LHCN-M2 (cell line): ENCODE measurements at places on chromosomes 6 and 20.

DNA sequence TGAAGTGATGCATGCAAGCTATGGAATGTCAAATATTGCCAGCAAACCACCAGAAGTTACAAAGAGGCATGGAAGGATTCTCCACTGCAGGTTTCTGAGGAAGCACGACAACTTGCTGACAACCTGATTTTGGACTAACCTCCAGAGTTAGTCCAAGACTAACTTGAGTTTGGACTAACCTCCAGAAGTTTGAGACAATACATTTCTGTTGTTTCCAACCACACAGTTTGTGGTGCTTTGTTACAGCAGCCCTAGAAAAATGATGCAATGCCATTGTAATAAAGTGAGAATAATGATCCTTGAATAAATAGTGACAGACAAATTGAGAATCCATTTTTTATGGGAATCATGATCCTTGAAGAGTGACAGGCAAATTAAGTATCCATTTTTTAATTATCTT, 169.9 kb upstream of the HDDC2 start:
- DNase-seq = no peak

GRCh38 chr6:55882718-55883569, 7.6 kb upstream of the BMP5 start:
- DNase-seq = peak; percentile 67

- DNase-seq = no peak
Observed at GRCh38 chr6:21118216-21118780, 475.3 kb upstream of the SOX4 start.

DNA sequence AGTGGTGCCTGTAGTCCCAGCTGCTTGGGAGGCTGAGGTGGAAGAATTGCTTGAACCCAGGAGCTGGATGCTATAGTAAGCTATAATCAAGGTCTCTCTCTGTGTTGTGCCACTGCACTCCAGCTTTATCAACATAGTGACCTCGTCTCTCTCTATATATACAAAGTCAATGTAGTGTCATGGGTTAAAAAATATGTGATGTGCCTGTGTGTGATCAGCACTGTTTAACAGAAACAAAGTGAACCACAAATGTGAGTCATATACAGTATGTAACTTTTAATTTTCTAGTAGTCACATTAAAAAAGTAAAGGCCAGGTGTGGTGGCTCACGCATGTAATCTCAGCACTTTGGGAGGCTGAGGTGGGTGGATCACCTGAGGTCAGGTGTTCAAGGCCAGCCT, 85.3 kb upstream of the RNF24 start:
- peak; percentile 49 for DNase-seq

GRCh38 chr6:11921017-11921438, 91.1 kb upstream of the HIVEP1 start:
- peak; percentile 88 for DNase-seq

DNA sequence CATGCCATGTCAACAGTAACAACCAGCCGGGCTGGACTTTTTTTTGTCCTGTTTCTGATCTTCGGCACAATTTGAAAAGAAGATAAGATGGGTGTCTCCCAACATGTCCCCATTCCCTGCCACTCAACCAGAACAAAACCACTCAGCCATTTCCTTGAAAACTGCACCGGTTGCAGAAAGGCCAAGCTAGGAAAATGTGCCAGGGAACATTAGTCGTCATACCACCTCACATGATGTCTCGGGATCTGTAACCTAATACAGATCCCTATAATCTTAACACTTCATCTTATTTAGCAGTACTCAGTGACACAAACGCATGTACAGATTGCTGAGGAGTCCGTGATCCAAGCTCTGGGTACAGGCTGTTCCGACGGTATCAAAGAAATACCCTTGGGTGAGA, 46.5 kb downstream of the ALDH8A1 start:
- DNase-seq = no peak

- no peak for DNase-seq
Observed at GRCh38 chr6:142035890-142036289, 96.8 kb upstream of the GJE1 start.

- no peak for DNase-seq
Observed at GRCh38 chr20:18506744-18507143, 996 bp upstream of the SEC23B start.

DNA sequence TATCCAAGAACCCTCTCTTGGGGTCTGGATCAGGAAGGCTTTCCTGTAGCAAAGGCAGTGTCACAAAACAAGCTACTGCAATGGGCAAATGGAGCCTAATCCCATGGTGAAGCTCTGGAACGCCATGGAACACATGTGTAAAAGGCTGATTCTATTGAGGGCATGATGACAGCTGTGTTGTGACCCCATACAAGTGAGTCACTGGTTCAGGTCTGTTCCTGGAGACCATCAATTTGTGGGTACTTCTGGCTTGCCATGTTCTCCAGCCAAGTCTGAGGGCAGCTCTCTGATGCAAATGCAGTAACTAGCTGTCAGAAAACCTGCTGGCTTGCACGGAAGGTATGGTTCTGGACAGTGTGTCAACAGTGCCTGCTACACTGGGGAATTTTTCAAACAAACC, 33.3 kb upstream of the ECHDC1 start:
- DNase-seq = peak; percentile 92

GRCh38 chr6:157280157-157280556, 43.2 kb downstream of the TMEM242 start:
- no peak for DNase-seq

DNA sequence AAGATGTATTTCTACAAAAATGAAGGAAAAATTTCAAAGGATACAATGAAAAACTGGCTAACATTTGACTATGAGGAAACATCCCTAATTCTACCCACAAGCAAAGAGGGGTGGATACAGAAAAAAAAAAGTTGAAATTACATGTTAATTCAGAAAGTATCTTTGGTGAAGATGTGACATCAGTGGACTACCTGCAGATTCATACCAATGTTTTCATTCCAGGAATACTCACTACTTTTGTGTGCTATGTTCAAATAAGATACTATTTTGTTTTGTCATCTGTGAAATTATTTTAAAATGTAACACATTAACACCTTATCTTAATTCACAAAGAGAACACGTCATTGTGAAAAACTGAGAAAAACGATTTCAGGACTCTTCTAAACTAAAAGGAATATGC, 159.3 kb upstream of the SHLD1 start:
- no peak for DNase-seq

DNA sequence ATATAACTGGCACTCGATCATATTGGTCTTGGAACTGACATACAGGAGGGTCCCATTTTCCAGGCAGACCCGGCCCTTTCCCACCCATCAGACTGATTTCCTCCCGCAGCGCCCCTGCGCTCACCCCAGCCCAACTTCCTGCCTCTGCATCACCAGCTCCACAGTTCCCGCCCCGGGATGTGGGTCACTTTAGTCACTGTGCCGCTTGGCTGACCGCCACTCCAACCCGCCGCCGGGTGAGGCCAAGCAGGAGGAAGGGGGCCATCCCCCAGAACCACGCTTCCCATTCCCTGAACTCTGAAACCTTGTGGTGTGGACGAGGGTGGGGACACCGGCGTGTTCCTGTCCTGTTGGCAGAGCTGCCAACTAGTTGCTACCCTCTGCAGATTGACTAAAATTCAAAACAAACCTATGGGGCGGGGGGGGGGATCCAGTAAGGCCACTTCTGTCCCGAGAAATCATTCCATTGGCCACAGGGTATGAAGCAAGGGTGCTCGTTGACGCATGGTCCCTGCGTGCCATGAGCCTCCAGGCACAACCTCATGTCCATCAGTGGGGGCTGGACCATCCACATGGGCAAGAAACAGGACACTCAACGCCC, 12.3 kb downstream of the TGM2 start:
- peak; percentile 47 for DNase-seq

DNA sequence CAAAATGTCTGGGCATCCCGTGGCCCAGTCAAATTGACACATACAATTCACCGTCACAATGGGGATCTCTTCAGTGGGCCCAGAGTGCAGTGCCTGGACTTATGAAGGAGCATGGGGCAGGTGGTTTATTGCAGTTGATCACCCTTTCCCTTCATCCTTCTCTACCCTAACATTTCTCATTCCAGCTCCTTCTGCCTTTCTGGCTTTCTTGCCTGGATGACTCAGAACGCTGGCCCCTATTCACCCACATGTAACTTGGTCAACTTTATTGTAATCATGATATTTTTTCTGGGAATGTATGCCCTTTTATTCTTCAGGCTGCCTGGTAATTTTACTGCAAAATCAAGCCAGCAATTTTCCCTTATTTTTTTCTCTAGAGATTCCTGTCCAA, 179.9 kb upstream of the DTNBP1 start:
- no peak for DNase-seq

GRCh38 chr6:3748208-3749066, 3.1 kb downstream of the PXDC1 start:
- peak; percentile 87 for DNase-seq

DNA sequence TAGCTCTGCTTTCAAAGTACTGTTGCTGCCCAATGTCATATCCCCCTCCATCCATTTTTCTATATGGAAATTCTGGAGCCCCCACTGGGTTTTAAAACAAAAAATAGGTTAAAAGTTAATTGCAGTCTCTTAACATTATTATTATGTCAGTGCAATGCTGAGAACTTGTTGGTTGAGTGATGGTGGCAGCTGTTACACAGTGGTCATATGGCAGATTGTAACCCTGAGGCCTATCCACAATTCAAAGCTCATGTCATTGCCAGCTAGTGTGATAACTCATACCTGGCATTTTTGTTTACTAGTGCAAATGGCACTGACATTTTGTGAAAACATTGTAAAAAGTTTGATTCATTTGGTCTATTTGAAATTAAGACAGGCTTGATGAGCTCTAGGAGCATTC, 305.7 kb upstream of the FLRT3 start:
- DNase-seq = peak; percentile 56

- no peak for DNase-seq
Observed at GRCh38 chr6:98323605-98324004, 510.8 kb upstream of the POU3F2 start.

DNA sequence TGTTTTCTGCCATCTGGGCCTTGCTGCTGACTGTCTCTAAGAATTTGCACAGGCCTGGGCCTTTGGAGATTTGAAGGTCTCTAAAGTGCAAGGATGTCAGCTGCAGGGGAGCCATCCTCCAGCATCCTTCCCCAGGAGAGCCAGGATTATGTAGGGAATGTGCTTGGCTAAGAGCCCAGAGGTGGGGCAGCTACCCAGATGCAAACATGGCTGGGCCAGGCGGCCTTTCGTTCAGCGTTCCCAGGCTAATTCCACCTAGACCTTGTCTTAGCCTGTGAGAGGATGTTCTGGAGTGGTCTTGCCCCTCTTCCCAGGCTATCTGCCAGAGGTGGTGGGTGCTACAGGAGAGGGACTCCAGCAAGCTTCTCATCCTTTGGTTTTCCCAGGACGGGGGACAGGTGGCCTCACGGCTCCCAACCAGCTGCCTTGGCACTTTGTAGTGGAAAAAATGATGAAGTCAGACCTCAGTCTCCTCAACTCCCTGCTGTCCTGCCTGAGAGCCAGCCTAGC, 7.7 kb upstream of the PTGIS start:
- peak; percentile 79 for DNase-seq

DNA sequence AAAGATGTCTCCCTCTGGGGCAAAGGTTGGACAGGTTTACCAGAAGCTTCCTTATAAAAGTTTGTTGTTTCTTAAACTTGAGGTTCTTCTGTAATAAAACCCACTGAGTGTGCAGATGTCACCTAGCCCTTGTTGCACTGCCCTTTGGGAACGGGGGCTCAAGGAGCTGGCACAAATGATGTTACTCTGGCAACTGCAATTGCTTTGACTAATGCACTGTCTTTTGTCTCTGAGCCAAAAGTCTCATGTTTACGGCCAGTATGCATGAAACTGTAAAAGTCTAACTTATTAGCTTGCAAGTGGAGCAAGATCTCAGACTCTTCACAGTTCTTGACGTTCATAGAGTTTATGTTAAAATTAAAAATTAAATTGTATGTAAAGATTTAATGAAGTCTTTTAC, 655.7 kb downstream of the EPHA7 start:
- peak; percentile 37 for DNase-seq

GRCh38 chr6:83097204-83097603, 29.7 kb downstream of the DOP1A start:
- no peak for DNase-seq

DNA sequence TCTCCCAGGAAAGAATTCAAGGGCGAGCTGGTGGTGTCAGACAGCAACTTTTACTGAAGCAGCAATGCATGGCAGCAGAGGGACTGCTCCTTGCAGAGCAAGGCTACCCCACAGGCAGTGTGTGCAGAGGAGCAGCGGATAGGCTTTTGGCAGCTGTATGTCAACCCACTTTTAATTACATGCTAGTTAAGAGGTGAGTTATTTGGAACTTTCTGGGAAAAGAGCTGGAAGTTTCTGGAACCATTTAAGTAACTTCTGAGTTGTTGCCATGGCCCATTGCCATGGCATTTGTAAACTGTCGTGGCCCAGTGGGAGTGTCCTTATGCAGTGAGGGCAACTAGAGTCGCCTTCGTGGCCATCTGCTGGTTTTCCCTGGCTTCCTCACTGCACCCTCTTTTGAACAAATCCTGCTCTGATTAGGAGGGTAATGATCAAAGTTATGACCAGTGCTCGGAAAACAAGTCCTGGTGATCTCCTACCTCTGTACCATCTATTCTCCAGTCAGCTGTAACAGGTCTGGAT, 34.0 kb downstream of the BPIFB4 start:
- DNase-seq = no peak

GRCh38 chr20:18802012-18802634, 11.5 kb upstream of the SCP2D1 start:
- DNase-seq = no peak

DNA sequence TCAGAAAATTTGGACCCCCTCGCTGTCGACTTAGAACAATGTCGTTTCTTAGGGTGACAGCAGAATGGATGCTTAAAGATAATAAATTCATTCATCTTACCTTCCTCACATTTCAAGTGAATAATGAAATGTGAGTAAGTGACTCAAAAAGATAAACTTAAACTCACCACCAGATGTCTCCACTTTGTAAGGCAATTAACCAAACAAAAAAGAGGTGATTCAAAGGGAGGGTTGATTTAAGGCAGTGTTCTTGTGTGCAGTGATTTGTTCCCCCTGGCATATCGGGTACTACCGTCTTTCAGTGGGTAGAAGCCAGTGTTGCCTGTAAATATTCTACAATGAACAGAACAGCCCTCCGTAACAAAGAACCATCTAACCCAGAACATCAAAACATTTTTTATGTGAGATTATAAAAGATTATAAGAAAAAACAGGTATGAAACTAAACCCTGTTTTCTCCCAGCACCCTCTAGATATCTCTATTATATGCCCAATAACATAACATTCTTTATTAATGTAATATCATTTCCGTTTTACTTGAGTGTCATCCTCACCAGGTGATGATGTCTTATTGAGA, 589.7 kb downstream of the CBLN4 start:
- no peak for DNase-seq

GRCh38 chr6:44223319-44224028, at the start of gene SLC29A1:
Gene SLC29A1 (plus strand): TSS chr6:44223595. CDS start chr6:44227314, 3,719 bp downstream.
- peak; percentile 60 for DNase-seq
